Cortex of kidney (tissue), 1 donor: ENCODE measurements at places on chromosomes 12 and 14.

- DNase-seq, result no peak
Observed at GRCh38 chr12:32397696-32398095, 1.7 kb upstream of the FGD4 start.

GRCh38 chr14:96126339-96126782 is 78.3 kb upstream of the BDKRB2 start:
- no peak for DNase-seq

DNA sequence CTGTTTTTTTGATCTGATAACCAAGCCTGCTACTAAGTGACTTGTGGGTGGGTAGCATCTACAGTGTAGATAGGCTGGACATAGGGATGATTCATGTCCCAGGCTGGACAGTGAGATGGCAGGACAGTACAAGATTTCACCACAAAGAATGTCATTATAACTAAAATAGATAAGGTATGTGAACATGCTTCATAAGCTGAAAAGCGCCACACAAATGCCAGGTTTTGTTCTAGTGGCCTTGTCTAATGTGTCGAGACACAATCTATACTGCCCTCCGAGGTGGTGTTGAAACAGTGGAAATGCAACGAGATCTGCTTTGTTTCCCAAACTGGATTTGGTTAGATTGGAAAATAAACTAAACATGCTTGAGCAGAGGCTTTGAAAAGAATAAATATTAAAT is 4.4 kb downstream of the LGALS3 start:
- no peak for DNase-seq

- no peak for DNase-seq
Observed at GRCh38 chr12:64335886-64336466, 54.6 kb downstream of the C12orf56 start.

DNA sequence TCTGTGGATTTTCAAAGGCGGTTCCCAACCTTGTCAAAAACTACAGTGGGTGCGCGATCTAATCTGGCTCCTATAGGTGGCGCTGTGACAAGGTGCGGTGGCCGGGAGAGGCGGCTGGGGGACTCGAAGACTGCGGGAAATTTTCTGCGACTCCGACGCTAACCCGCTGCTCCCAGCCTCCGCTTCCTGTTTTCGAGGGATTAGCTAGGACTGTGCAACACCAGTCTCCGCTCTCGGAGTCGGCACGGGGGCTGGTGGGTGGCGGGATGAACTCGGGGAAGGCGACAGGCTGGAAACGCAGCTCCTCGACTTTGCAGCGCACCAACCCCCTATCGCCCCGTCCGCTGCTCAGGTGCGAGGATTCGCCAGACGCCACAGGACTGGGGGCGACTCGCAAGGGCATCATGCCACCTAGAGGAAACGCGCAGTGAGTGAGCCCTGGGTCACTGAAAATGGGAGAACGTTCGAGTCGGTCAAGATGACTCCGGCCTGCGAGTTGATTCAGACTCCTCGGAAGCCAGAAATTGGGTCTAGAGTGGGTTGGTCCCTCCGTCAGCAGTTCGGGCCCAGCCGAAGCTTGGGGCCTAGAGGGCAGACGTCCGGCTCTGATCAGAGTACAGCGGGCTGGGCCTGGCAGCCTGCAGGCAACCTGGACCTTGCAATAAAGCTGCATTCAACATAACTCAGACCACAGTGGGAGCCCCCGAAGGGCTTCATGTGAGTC is 5.5 kb upstream of the PAX9 start:
- DNase-seq, result no peak

- no peak for DNase-seq
Observed at GRCh38 chr12:25906651-25907340, 51.7 kb upstream of the RASSF8 start.

DNA sequence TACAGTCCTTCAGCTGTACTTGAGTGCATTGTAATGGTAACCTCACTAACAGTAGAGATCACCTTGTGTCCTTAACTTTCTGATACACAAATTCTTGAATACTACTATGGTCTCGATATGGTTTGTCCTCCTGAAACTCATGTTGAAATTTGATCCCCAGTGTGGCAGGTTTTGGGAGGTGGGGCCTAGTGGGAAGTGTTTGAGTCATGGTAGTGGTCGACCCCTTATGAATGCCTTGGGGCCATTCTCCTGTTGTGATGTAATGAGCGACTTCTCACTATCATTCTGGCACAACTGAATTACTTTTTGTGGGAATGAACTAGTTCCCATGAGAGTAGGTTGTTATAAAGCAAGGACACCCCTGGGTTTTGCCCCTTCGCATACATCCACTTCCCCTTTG is 52.3 kb downstream of the IPO8 start:
- DNase-seq, result no peak

- DNase-seq, result no peak
Observed at GRCh38 chr14:95667249-95667693, 19.0 kb upstream of the TCL1B start.

DNA sequence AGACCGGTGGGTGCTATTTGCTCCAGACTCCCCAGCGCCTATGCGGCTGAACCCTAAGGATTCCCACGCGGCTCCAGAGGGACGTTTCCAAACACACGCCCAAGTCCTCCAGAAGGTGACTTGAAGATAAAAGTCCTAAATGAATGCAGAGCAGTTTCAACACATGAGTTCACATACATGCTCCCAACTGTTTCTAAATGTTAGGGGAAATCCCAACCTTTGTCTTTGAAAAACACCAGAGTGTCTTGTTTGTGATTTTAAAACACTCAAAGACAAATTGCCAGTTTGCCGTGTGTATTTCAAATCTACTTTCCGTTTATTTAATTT is 252.9 kb upstream of the SFSWAP start:
- DNase-seq, result no peak

GRCh38 chr12:5166976-5167375 is 123.3 kb downstream of the KCNA5 start:
- no peak for DNase-seq

DNA sequence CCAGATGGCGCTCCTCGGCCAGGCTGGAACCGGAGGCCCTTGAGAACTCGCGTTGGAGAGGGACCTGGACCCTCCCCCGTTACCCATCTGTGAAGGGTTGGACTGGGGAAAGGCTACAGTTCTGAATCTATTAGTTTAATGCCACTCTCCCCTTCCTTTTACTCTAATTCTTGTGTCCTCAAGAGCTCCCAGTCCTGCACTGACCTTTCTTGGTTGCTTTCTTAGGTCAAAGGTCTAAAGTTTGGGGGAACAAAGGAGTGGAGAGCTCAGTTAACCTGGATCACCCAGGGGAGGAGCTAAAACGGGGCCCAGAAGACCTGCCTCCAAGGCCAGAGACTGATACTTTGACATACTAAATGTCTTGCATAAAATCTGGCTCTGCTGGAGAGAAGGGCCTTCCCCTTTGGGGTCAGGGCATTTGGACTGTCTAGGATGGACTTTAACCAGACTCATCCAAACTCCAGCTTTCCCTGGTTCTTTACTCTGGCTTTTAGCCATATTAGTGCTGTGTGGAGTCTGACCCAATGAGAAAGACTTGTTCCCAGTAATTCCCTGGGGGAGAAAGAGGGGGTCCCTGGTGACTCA is 923 bp upstream of the MLF2 start:
- DNase-seq, result no peak

GRCh38 chr12:133058203-133059113 is 21.1 kb downstream of the ZNF84 start:
- no peak for DNase-seq

- DNase-seq, result no peak
Observed at GRCh38 chr12:109588461-109589239, 15.1 kb downstream of the MVK start.

DNA sequence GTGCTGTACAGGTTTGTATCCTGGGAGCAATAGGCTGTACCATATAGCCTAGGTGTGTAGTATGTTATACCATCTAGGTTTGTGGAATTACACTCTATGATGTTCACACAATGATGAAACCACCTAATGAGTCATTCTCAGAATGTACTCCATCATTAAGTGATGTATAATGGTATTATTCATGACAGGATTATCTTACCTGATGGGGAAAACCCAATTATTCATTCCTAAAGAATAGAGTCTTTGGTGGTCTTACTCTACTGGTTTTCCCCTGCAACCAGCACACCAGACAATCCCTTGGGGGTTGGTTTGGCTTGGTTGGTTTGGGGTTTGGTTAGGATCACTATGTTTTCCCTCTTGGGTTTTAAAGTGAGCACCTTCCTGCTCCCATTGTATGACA is 12.6 kb upstream of the OR10P1 start:
- no peak for DNase-seq

GRCh38 chr12:6096527-6096926 is 27.9 kb downstream of the VWF start:
- DNase-seq, result no peak

DNA sequence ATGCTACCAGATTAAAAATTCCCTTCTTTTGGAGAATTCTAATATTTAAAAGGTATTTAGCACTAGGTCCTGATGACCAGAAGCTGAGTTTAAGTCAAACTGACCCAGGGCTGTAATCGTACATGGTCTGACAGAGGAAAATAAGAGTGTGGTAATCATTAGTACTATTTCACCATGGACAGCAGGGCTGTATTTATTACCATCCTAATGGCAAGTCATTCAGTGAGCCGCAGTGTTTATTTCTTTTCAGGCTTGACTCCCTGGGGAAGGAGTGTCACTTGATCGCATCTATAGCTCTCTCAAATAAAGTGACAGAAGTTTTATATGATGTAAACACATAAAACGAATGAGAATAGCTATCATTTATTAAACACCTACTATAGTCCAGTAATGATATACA is 261.8 kb downstream of the BTG1 start:
- no peak for DNase-seq
